GM04504 (cell line): ENCODE measurements at places on chromosomes 11 and 22.

GRCh38 chr11:17887779-17888178, 125.1 kb downstream of the SERGEF start:
- DNase-seq, result no peak

GRCh38 chr11:57269571-57270021, 32.5 kb upstream of the APLNR start:
- DNase-seq, result no peak

DNA sequence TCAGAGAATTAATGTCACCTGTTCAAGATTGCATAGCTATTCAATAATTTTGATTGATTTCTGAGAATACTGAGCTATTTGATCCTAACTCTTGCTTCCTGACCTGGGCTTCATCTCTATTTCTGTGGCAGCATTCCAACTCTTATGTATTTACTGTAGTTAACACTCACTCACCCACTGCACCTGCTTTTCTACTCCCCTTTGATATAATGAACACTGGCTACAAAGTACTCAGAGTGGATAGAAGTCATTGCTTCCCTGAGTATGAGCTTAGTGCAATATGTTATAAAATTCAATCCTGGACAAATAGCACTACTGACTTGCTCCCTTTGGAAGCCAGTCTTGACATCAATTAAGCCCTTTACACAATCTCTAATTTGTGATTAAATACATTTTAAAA, 117.2 kb downstream of the APIP start:
- no peak for DNase-seq

GRCh38 chr11:126146454-126147192, 64.8 kb downstream of the RPUSD4 start:
- no peak for DNase-seq

DNA sequence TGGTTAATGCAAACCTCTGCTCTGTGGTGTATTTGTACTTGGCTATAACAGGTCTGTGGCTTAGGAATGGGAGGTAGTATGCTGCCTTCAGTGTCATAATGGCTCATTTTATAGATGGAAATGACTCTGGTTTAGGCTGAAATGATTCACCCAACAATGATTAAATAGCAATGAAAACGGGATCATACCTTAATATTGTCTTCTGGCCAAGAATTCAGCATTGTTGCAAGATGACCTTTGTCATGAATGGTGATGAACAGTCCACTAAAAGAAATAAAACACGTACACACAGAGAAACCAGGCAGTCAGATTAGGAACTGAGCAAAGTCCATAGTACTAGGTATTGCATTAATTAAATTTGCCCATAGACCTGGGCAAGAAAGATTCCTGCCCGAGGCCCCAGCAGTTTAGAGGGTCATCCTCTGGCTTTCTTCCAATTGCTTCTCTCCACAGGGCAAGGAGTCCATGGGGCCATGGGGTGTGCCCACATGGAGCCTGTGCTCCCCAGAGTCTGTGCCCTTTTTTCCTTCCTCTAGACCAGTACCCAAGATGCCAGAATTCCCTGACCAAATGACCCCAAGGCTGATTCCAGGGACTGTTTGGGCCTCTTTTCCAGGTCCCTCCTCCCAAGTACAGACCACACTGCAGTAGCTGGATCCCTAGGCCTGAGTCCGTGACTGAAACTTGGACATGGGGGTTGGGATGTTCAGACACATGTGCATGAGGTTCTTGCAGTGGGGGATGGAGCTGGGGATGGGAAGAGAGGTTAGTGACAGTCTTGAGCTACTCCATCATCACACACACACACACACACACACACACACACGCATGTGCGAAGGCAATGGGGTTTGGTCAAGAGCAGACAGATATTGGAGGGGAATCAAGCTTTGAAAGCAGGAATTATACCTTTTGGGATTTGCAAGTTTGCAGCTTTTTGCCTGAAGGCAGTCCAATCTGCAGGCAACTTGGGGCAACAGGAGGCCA, 134.2 kb downstream of the CCDC81 start:
- no peak for DNase-seq

GRCh38 chr11:13486926-13487660, 8.7 kb downstream of the PTH start:
- DNase-seq, result no peak

GRCh38 chr22:39315389-39315788, 4.0 kb downstream of the RPL3 start:
- DNase-seq, result no peak

DNA sequence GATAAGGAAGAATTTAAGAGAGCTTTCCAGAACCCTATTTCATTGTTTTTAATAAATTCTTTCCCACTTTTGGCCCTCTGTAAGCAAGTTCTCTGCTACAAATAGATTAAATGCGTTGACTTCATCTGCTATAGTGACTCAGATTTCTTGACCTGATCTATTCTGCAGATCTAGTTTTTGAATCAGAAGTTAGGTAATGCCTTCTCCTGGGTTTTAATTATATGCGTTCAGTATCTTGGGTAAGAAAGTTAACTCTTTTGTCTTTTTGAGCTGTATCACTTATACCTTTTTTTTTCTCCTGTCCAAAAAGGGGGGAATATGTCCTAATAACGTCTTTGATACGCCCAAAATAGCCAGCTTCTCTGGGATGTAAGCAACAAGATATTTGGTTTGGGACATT, 2.4 kb upstream of the HEPHL1 start:
- DNase-seq, result no peak
